Hematopoietic multipotent progenitor cell treated with erythropoietin and hydrocortisone succinate and interleukin-3 and kit ligand, for 4 days (in vitro differentiated cells): ENCODE measurements at places on chromosomes 1 and 21.

- no peak for DNase-seq
Measured at GRCh38 chr1:7136166-7136953, 351.1 kb downstream of the CAMTA1 start.

- DNase-seq = no peak
Measured at GRCh38 chr1:232675260-232675659, 45.3 kb upstream of the SIPA1L2 start.

GRCh38 chr1:64122588-64122987, 80.8 kb upstream of the UBE2U start:
- DNase-seq = no peak

DNA sequence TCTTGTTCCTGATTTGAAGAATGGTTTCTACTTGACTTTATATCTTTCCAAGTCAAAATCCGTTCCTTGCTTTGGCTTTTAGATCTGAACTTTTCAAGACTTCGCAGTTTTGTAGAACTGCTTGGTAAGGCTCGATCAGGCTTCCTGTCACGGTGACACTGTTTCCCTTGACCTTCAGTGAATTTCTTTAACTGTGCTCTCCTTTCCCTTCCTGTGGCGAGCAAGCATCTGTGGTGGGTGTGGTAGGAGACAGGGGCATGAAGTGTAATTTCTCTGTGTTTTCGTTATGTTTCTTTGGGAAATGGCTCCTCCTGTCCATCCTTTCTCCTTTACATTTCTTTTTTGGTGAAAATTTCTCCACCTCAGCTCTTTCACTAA, 10.4 kb downstream of the STYXL2 start:
- DNase-seq = no peak

DNA sequence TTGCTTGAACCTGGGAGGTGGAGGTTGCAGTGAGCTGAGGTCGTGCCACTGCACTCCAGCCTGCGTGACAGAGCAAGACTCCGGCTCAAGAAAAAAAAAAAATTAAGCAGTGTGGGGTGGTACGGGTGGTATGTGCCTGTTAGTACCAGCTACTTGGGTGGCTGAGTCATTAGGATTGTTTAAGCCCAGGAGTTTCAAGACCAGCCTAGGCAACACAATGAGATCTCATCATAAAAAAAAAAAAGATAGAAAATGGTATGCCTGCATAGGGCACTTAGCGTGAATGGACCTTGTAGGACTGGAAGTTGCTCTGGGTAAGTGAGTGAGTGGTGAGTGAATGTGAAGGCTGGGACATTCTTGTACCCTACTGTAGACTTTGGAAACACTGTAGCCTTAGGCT, 37.0 kb downstream of the TBCE start:
- DNase-seq = no peak

DNA sequence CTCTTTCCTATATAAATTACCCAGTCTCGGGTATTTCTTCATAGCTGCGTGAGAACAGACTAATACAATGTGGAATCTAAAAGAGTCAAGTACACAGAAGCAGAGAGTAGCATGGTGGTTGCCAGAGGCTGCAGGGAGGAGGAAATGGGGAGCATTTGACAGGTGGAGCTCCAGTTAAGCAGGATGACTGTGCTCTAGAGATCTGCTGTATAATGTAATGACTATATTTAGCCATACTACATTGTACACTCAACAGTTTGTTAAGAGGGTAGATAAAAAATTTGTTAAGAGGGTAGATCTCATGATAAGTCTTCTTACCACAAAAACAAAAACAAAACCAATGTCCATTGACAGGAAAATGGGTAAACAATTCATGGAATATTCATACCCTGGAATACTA, 82.1 kb downstream of the MT1HL1 start:
- DNase-seq = no peak

GRCh38 chr1:22117238-22117637, 25.7 kb downstream of the WNT4 start:
- DNase-seq = no peak

DNA sequence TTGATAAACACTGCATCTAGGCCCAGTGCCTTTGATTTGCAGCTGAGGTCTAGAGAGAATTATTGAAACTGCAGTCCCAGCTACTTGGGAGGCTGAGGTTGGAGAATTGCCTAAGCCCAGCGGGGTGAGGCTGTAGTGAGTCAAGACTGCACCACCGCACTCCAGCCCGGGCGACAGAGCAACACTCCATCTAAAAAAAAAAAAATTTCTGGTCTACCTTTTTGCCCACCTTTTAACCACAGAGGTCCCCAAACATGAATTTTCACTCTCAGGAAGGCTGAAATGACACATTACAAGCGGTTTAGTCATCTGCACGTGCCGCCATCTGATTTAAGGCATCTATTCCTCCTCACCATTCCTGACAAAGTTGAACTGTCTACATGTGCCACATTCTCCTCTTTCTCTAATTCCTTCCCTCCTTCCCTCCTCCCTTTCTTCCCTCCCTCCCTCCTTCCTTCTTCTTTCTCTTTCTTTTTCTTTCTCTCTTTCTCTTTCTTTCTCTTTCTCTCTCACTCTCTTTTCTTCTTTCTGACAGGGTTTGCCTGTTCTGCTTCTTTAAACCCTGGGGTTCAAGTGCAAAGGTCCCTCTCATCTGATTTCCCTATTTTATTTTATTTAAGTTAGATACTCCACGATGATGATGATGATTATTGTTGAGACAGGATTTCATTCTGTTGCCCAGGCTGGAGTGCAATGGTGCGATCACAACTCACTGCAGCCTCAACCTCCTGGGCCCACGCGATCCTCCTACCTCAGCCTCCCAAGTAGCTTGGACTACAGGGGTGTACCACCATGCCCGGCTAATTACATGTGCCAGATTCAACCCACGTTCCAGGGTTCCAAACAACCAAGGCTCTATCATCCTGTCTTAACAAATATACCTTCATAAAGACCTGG, 3.0 kb upstream of the SOD1 start:
- no peak for DNase-seq

DNA sequence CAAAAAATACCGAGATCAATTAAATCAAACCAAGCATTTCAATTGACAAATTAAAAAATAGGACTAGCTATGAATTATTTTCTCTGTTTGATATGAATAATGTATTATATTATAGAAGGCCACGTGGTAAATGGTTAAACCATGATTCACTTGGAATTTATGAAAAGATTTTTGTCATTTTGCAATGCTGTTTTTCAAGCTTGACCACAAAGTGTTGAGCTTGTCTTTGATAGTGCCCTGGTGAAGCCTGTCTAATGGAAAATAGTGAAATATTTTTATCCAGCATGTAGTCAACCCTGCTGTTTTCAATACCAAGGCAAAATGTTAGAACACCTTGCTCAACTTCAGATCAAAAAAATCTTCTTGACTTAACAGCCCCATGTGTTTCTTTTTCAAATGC, 288.0 kb upstream of the PRMT6 start:
- no peak for DNase-seq

- DNase-seq = no peak
Measured at GRCh38 chr1:168621356-168621755, 45.0 kb downstream of the XCL1 start.

DNA sequence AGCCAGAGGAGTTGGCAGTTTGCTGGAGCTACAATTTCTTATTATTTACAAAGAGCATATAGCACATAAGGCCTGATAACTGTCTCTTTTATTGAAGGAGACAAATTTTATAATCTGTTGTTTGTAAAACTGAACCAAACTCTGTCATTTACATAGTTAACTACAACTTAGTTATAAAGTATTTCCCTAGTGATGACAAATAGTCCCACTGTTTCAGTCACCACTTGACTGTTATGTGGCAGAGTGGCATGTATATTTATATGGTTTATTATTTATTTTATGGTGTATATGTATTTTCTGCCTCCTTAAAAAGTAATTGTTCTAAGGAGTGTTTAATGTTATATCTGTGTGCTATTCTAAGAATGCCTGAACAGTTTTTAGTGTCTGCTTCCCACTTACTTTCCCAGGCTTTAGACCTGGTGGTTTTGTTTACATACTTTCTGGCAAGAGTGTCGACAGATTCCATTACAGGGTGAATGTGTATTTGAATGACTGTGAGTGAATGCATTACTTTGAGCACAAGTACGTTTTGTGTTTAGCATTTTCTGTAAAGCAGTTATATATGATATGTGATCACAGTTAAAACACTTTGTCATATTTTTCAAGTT, 10.0 kb downstream of the TSEN15 start:
- DNase-seq = no peak

- no peak for DNase-seq
Measured at GRCh38 chr1:58994664-58995063, 210.8 kb upstream of the JUN start.

DNA sequence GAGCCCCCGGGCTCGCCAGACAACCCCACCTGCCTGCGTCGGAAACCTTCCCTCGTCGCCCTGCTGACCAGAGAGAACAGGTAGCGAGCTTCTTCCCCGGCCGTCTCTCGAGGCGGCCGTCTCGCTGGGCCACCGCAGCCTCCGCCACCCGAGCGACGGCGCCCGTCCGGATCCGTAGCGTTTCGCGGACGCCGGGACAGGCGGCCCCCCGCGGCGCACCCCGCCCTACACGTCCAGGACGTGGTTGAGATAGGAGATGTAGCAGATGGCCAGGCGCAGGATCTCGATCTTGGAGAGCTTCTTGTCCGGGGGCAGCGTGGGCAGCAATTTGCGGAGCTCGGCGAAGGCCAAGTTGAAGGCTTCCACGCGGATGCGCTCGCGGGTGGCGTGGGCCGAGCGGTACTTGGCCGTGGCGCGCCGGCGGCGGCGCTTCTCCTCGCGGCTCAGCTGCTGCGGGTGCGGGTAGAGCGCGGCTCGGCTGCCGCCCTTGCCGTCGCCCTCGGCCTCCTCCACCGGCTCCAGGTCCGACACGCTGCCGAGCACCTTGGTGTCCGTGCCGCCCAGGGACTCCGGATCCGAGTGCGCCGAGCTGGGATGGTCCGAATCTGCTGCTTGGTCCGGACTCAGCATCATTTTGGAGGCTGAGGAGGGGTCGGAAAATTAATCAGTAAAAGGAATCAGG, 3.0 kb downstream of the NHLH2 start:
- peak; percentile 7 for DNase-seq

DNA sequence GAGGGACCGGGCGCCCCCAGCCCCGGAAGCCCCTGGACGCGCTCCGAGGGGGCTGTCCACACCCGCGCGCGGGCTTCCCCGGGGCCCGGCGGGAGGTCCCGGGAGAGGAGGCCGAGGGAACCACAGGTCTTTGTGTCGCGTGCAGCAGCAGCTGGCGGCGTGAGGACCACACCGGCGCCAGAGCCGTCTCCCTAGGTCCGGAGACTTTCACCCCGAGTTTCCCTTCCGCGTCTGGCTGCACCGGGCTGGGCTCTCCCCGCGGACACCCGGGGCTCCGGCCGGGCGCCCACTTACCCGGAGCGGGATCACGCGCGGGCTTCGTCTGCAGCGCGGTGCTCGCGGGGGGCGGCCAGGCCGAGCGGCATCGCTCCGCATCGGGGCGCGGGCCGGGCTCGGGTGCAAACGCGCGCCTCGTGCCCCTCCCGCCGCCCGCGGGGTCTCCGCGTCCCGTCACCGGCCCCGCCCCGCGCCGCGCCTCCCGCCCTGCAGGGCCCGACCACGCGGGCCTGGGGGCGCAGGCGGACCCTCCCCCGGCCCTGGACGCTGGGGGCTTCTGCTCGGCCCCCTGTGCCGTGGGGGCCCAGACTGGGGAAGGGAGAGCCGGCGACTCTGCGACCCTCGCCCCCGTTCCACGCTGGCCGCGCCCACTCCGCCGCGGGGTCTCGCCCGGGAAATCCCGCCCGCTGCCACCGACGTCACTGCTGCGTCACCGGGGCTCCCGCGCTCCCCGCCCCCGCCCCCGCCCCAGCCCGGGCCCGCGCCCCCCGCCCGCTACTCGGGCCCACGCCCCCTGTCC, at the start of gene GNG4:
Gene GNG4, minus strand, starts transcription at position 417 of the 796 bp plus-strand sequence. CDS start 65,946 bp downstream, outside the sequence.
- peak; percentile 50 for DNase-seq

DNA sequence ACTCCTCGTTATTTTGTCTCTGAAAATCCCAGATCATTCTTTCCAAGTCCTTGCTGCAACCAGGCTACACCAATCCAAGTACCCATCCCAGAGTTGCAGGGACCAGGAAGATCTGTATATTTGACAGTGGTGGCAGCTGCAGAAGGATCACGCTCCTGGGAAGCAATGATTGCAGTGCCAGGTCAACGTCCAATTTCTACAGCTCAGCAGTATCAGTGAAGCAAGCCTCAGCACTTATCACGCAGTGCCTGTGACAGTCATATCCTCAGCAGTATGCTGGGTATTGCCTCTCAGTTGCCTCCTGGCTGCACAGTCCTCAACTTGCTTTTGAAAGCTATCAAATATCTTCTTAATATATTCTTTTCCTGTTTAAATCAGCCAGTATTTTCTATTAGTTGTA, 66.7 kb downstream of the BARHL2 start:
- DNase-seq = no peak

GRCh38 chr1:203278885-203279406, 26.4 kb upstream of the BTG2 start:
- DNase-seq = no peak

- no peak for DNase-seq
Measured at GRCh38 chr1:163263818-163264655, 57.7 kb upstream of the NUF2 start.

GRCh38 chr21:45592626-45593134, 50.4 kb upstream of the SLC19A1 start:
- no peak for DNase-seq

GRCh38 chr1:93619507-93620171, 62.0 kb downstream of the BCAR3 start:
- peak; percentile 72 for DNase-seq

DNA sequence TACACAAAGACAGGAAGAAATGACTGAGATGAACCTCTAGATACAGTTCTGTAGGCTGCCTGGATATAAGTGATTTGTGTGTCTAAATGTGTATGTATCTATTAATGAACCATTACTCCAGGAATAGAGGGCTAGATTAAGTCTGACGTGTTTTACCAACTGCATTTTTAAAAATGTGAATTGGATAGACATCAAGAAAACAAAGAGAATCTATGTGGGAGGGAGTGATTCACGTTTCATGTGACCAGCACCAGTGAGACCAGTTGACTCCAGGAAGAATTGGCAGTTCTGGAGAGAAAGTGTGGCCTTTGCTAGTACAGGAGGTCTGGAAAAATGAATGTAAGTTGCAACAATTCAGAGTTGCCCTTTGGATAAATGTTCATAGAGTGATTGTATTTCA, 53.4 kb upstream of the RGS21 start:
- no peak for DNase-seq

- no peak for DNase-seq
Measured at GRCh38 chr1:107993920-107994319, 28.9 kb upstream of the VAV3 start.

DNA sequence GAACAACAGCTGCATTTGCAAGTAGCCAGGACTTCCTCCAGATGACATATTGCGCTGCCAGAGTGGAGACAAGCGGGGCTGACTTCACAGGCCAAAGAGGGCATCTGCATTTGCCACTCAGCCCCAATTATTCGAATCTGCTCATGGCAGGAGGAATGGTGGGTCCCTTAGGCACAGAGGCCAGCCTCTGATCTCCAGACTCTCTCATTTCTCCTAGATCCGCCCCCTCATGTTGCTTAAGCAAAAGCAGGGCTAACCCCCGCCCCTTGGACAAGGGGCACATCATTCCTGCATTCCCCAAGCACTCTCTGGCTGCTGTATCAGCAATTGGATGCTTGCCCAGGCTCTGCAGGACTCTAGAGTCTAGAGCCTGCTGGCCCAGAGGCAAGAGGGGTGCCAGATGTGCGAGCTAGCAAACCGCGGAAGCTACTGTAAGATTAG, 262.4 kb downstream of the ST6GALNAC3 start:
- no peak for DNase-seq
